ENCODE measurements at places on chromosomes 6 and 20.
A peak's percentile ranks its signal among the peaks of the same experiment; 100 is the strongest.

- no peak for DNase-seq
Observed at GRCh38 chr6:89581689-89582088, 56.9 kb downstream of the LYRM2 start.

- DNase-seq = peak; percentile 69
Observed at GRCh38 chr20:62795023-62795761, 1.1 kb upstream of the MRGBP start.

- no peak for DNase-seq
Observed at GRCh38 chr6:89035252-89036101, 45.1 kb upstream of the PNRC1 start.

- DNase-seq = no peak
Observed at GRCh38 chr6:124907596-124907995, 54.6 kb upstream of the RNF217 start.

GRCh38 chr6:31710523-31711219 lies 4.0 kb downstream of the LY6G6F start:
- no peak for DNase-seq

- no peak for DNase-seq
Observed at GRCh38 chr6:80341330-80341729, 234.9 kb downstream of the BCKDHB start.

DNA sequence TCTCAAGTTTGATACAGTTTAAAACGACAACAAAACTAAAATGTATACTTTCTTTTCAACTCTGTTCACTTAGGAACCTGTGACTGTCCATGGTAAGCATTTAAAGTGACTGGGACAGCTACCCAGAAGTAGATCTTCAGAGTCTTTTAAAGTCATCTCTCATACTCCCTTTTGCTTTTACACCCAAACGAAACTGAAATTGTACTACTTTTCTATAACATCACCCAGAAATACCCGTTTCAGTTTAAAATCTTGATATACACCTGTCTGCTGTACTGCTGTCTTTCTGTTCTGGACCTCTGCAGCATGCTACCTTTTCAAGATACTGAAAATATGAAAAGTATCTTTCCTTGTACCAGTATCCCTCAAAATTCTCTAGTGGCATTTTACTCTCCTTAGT lies 170.4 kb upstream of the THEMIS start:
- DNase-seq = no peak

DNA sequence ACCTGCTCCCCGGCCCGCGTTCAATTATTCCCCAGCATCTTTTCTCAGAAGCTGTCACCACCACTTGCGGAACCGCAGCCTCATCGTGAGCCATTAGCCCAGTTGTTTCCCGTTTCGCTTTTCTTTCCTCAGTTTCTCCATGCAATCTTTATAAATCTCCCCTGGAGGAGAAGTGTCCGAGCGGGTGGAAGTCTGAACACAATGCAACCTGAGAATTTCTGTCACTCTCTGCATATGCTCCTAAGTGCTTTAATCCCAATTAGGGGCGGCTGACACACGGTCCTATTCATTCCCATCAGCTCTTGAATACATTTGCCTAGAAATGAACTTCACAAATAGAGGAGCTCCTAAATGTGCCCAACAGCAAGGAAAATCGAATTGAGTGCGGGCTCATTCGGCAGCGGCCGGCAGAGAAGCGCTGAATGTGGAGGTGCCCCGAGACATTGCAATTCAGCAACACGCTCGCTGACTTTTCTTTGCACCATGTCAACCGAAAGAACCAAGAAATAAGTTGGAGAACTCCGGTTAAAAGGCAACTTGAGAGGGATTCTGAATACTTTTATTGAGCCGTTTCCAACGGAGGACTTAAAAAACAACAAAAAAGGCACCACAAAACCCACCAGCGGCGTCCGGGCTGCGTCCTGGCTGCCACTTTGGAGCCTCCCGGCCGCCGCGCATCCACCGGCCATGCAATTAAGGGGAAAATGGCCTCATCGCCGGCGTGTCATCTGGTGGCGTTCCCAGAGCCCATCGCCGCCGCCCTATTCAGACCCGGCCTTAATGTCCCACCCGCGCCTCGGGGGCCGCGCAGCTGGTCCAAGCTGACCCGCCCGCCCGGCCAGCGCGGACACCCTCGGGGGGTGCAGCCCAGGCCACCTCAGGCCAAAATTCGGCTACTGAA lies 3.9 kb upstream of the PRDM13 start:
- no peak for DNase-seq

GRCh38 chr6:9503111-9503761 lies 911.6 kb downstream of the TFAP2A start:
- no peak for DNase-seq

DNA sequence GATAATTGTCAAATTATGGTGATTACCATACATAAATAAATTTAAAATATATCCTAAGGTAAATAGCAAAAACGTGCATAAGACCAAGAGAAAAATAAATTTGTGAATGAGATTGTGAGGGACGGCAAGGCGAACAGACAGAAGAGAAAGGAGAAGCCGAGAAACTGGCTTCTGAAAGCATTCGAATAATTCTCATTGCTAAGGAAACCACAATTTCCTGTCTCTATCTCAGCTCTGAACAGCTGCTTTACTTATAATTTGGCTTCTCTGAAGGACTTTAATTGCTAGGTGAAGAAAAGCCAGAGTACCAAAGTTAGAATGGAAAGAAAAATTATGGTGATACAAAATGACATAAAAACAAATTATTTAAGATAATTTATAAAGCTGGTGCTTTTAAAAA lies 79.0 kb upstream of the RGS17 start:
- no peak for DNase-seq

GRCh38 chr6:804317-804716 lies 111.4 kb upstream of the EXOC2 start:
- no peak for DNase-seq

DNA sequence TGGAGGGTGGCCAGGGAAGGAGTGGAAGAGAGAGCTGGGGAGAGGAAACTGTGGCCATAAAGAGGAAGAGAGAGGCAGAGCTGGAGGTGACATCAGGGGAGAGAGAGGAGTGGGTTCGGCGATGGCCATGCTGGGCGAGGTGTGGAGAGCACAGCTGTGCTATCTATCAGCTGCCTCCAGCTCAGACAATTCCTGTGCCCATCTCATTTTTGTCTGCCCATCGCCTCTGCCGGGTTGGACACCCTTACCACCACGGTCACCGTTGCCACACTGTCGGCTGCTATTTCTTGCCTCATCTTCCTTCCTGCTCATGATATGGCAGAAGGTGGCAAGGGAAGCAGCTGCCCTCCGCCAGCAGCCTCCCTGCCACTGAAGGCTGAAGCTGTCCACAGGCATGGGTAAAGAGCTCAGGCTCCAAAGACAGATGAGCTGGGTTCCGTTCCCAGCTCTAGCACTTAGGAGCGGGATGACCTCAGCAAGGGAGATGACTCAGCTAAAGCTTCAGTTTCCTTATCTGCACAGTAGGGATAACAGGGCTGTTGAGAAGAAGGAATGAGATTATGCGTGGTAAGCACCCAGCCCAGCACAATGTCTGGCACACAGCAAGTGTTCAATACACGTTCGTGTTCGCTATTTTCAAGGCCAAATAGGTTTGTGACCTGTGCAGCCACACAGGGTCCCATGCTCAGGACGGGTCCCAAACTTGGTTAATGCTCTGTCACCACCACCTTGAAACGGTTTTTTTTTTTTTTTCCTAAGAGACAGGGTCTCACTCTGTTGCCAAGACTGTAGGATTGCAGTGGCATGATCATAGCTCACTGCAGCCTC lies 21.9 kb upstream of the TAF8 start:
- DNase-seq = no peak

DNA sequence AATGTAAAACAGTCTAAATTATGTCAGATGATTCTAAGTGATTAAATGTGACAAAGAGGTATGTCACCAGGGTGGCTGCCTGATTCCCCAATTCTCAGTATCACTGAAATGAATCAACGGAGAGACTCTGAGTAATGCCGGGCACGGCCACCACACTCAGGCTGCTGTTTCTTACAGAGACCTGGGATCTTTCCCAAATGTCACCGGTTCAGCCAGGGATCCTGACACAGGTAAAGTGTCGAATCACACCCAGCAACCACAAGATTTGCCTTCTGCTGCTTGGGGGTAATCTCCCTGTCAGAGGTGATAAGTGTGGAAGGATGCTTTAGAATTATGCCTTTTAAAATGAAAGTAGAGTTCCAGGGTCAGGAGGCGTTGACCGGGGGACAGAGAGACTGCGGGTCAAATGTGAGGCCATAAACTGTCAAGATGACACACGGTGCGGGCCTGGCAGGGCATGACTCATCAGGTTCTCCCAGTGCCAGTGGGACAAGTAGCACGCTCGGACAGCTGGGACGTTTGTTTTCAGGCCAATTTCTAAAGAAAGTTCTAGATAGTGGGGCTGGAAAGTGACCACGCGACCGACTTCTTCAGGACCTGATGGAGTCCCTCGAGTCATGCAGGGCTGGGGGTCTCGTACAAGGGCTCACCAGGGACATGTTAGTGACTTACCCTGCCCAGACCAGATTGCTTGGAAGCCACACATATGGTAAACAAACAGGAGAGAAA lies 48.9 kb downstream of the PRDM1 start:
- DNase-seq = no peak

- no peak for DNase-seq
Observed at GRCh38 chr6:114085211-114085610, 114.3 kb upstream of the HDAC2 start.

DNA sequence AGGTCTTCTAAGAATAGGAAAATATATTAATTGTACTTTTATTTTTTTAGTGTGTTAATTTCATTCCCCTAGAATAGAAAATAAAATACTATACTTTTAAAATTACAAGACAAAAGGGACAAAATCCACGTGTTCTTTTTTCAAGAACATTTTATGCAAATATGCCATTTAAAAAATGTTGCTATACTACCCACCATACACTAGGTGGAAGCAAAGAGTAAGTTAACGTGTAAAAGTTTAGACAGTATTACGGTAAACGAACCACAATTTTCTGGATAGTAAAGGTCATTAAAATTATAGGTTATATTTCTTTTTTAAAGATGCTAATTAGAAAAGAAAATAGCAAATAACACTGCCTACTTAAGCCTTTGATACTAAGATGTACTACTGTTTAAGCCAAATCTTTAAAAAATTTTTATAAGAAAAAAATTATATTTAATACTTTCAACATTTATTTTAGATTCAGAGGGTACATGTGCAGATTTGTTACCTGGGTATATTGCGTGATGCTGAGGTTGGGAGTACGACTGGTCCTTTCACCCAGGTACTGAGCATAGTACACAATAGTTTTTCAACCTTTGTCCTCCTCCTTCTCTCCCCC lies 287.6 kb downstream of the PHF3 start:
- no peak for DNase-seq

DNA sequence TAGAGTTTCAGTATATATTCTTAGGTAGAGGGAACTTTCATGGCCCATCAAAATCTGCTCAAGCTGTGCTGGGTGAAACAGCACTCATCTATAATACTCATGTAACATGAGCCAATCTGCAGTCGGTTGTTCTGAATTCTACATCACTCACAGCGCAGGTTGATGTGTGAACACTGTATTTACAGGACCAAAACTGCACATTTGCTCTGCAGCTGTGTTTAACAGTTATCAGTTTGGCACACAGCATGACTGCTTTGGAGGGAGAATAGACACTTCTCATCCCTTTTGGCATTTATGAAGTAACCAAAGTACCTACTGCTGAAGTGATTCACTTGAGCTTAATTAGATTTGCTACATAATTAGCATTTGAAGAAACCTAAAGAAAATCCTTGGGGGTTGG lies 225.1 kb downstream of the BCKDHB start:
- DNase-seq = peak; percentile 73

GRCh38 chr6:71012866-71013469 lies 56.1 kb upstream of the B3GAT2 start:
- DNase-seq = peak; percentile 59

DNA sequence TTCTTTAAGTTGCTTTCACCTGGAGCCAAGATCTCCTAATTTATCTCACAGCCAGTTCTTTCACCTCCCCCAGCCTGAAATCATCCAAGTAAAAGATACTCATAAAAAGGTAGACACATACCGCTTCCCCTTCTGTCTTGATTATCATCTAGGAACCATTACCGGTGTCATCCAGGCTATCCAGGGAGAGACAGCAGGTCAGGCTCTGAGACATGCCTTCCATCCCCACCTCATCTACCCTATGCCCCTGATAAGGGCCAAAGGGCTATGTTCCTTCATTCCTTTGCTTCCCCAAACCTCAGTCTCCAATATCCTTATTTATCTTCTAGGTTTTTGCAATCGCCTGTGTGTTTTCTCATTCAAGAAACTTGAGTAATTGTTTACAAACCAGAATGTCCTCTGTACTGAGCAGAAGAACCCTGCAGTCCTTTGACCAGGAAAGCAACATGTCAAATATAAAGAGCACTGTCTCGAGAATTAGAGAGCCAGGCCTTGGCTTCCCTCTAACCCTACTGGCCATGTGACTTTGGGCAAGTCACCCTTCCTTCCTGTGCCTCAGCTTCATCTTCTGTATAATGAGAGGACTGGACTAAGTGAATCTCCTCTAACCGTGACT lies 41.0 kb downstream of the TNFRSF21 start:
- no peak for DNase-seq

- DNase-seq = no peak
Observed at GRCh38 chr6:158366363-158366762, 54.1 kb downstream of the TULP4 start.

DNA sequence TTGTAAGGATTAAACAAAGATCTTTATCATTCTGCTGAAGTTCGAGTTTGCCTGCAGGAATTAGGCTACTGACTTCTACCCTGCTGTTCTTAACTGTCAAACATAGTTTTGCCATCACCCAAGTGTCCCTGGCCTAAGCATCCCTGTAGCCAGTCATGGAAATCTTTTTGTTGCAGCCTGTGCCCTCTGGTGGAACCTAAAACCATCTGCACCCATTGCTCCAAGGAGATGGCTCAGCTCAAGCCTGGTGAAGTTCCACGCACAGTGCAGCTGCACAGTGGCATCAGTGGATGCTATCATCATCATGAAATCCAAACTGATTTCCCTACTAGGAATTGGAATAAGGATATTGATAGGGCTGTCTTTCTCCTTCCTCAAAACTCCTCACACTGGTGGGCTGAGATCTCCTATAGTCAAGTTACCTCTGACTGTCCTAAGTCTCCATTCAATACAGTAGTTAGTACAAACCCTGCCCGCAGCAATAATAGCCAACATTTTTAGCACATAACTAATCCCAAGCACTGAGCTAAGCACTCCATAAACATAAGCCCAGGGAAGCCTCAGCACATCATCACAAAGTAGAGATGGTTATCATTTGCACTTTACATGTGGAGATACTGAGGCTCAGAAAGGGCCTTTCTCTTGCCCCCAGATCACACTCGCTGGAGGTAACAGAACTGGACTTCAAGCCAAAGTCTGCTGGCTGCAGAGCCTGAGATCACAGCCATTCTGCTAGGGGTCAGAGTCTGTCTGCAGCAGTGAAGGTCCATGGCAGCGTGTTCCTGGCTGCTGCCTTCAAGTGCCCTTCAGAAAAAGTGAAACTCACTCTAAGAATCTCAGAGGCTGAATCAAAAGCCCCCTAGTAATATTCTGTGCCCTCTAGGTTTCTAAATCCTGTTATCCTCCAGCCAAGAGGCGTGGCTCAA lies 77.2 kb upstream of the MC3R start:
- no peak for DNase-seq

All from NCI-H1105 (cell line).